NCI-H1436 treated with DMSO at 0.1 percent for 48 hours (cell line): ENCODE measurements at places on chromosomes 2 and 18.

GRCh38 chr18:5488844-5489243, 55.0 kb downstream of the EPB41L3 start:
- no peak for DNase-seq

- DNase-seq = no peak
Measured at GRCh38 chr18:74378179-74378682, 62.6 kb downstream of the C18orf63 start.

DNA sequence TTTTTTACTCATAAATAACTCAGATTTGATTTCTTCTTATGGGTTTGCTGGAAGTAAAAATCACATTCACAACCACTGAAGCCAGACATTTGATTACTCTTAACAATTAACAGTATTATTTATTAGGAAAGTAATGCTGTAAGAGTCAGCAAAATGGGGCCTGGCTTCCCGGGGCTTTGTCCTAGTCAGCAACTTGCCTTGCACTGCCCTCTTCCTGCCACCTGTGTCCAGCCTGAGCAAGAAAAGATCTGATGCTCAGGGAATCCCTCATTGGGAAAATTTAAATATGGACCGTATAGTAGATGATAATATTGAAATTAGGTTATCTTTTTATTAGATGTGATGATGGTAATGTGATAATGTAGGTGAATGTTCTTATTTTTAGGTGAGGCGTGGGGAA, 30.8 kb upstream of the ACYP2 start:
- DNase-seq = no peak

GRCh38 chr18:22783662-22784076, 149.5 kb upstream of the RBBP8 start:
- no peak for DNase-seq

- no peak for DNase-seq
Measured at GRCh38 chr18:8056723-8057122, 489.6 kb downstream of the PTPRM start.
